H4 (cell line): ENCODE measurements at places on chromosomes 6 and 20. TPM values are rescaled to one million over a fixed set of nuclear protein-coding genes. Genes with fewer than 3 reads are reported as not detected.

Gene APOBEC2
- total RNA-seq: not detected in 2 replicates

Gene HLA-G
- not detected in 2 replicates for total RNA-seq

Gene UBE2J1
- total RNA-seq: 17.9 and 19.0 TPM in 2 replicates

Gene PHACTR1
- total RNA-seq: 1.8 and 3.3 TPM in 2 replicates

Gene CGAS
- total RNA-seq: not detected in 2 replicates

Gene PPIL6
- total RNA-seq: 1.0 TPM in 1 of 2 replicates, not detected in the other

Gene IMPG1
- total RNA-seq: 0.14 TPM in 1 of 2 replicates, not detected in the other

Gene CST3
- total RNA-seq: 131 and 132 TPM in 2 replicates

Gene WFDC9
- not detected in 2 replicates for total RNA-seq

Gene SRSF12
- total RNA-seq: not detected in 2 replicates

Gene FNDC11
- not detected in 2 replicates for total RNA-seq

Gene DYNLT2
- total RNA-seq: 0.50 and 1.3 TPM in 2 replicates

Gene HMGA1
- 117 and 122 TPM in 2 replicates for total RNA-seq

Gene GJA1
- total RNA-seq: 60.4 and 79.5 TPM in 2 replicates

Gene ABRACL
- total RNA-seq: 53.1 and 68.9 TPM in 2 replicates
